ENCODE measurements at places on chromosomes 12 and 14. TPM values are rescaled to one million over a fixed set of nuclear protein-coding genes. Genes with fewer than 3 reads are reported as not detected.
A peak's percentile ranks its signal among the peaks of the same experiment; 100 is the strongest.

GRCh38 chr14:102206918-102207317 lies 67.2 kb downstream of the WDR20 start:
- DNase-seq: peak; percentile 32

PARPBP gene
- polyA plus RNA-seq: 7.9 TPM

DNA sequence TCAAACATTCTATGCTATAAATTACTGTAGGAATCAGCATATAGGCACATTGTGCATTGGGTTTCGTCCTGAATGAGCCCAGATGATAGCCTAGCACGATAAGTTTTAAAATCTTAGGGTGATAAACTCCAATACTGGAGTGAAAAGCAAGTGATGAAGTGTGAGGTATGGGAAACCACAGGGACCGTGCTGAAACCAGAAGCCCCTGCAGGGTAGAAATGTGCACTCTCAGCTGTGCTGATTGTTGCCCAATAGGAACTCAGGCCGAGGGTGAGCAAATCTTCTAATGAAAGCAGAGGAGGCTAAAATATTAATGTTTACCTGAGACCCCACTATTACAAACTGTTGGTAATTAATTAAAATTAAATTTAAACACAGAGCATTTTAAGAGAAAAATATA lies 1486.6 kb downstream of the AACS start:
- no peak for DNase-seq

ZDHHC22 gene
- not detected for polyA plus RNA-seq

- no peak for DNase-seq
Measured at GRCh38 chr14:103613517-103613916, 15.5 kb upstream of the KLC1 start.

GRCh38 chr12:124008595-124008994 lies 35.6 kb downstream of the ZNF664 start:
- no peak for DNase-seq

FAM222A gene
- 1.2 TPM for polyA plus RNA-seq

DNA sequence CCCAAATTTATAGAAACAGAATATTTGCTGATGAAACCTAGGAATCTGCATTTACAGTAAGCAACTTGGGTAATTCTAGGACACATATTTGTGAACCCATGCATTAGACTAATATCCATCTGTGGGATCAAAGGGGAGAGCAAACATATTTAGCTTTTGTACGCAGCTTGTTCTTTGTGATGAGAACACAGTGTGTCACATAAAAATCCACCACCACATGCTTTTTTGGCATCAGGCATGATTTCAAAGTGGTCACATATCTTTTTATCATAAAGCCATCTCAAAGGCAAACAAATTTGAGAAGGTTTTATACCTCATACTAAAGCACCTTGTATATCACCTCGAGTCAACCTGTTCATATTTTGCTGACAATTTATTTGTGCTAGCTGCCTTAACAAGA lies 15.7 kb downstream of the DNAL1 start:
- DNase-seq: no peak
